ENCODE measurements at places on chromosomes 5 and 9.

DNA sequence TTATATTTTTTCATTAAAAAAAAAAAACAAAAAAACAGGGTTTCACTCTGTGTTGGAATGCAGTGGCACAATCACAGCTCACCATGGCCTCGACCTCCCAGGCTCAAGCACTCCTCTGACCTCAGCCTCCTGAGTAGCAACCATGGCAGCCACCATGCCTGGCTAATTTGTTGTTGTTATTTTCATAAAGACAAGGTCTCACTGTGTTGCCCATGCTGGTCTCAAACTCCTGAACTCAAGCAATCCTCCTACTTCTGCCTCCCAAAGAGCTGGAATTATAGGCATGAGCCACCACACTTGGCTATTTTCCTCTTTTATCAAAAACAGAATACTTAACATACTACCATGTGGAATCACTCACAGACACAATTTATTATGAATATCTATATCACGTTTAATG lies 46.7 kb downstream of the UBAP2 start:
- DNase-seq = no peak

DNA sequence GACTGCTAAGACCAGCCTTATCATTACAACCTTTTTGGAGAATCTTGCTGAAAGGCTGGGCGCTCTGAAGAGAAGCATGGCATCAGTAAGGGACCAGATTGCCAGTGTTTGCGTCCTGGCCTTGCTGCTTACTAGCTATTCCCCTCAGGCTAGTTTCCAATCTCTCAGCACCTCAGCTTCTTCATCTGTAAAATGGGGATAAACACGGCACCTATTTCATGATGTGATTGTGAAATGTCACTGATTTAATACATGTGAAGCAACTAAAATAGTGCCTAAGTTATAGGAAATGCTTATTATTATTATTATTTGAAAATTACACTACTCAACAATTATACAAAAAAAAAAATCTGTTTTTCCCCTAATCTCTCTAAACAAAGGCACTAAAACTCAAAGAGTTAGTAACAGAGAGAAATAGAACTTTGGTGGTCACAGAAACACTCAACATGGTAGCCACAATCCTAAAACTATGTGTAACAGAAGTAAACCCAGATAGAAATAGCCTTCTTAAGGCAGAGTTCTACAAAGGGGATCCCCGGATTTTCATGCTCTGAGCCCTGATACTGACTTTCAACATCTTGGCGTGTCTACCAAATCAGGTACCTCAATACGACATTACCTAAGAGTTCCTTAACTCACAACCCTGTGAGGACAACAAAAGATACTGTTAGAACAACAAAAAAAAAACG lies 62.0 kb downstream of the ENC1 start:
- DNase-seq = no peak

GRCh38 chr5:38331831-38332230 lies 73.5 kb downstream of the EGFLAM start:
- no peak for DNase-seq

GRCh38 chr5:40754381-40755092 lies 1.2 kb downstream of the TTC33 start:
- no peak for DNase-seq

DNA sequence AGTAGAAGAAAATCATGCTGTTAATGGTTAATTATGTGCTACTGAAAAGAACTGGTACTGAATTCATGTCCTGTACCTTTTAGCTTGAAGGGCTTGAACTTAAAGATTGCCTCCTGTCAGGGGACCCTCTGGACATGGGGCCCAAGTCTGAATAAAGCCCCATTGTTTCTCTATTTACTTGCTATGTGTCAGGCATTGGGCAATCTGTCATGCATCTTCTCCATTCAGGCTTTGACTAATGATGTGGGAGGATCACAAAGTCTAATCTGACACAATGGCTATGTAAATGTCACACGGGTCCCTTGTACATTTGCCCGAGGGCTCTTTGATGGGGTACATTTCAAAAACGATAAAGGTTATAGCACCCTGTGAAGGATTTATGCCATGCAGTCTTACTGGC lies 64.0 kb upstream of the TUSC1 start:
- DNase-seq = no peak

GRCh38 chr9:93902051-93902779 lies 52.9 kb downstream of the BARX1 start:
- DNase-seq = peak; percentile 69

DNA sequence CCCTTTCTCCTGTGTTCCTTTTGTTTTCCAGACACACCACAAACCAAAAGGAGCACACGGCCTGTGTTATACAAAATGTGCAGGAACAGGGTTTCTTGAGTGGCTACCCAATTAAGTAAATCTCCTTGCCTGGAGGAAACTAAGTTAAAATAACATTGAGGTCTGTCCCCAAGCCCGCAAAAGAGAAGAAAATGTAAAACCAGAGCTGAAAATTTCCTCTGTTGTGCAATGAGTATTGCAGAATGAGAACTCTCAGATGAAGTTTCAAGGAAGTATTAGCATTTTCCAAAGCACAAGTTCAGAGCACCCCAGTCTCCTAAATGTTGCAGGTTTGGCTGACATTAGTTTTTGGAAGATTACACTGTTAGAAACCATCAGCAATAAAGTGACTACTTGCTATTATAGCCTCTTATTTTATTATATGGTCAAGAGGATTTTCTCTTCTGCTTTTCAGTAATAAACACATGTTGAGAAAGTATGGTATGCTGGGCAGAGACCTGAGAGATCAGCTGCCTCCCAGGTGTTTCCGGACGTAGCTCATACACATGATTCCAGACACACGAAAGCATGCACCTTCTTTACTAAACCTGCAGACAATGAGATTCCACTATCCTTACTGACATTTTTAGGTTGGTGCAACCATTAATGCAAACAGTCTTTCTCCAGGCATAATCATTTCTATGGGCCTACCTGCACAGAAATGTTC lies 161.3 kb downstream of the SNCAIP start:
- no peak for DNase-seq

DNA sequence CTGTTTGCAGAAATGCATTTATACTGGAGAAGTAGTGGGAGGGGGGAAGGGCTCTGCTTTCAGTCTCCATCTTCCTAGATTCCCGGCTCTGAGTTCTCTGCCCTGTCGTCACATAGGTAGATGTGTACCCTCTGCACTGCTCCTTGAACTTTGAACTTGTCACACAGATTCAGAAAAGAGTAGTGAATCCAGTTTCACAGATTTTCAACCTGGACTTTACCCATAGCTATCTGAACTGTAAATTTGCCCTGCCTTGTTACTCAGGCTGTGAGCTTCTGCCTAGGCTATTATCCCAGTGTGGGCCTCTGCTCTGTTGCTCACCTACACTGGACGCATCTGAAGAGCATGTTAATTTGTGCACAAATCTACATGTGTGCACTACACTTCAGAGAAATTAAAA lies 12.8 kb upstream of the C9orf152 start:
- DNase-seq = no peak

DNA sequence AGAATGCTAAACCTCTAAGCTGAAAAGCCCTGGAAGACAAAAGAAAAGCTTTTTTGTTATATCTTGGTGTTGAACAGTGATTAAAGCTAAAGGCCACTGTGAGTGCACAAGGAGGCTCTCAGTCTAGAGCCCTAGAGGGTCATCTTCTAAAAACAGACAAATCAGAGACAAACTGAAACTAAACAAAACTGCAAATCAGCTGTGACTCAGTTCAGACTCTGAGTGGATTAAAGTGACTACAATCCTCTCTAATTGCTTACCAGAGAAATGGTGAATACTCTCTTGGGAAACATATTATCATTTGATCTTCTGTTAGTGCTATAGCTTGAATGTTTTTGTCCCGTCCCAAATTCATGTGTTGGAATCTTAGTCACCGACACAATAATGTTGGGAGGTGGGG lies 491.9 kb downstream of the CDH18 start:
- no peak for DNase-seq

DNA sequence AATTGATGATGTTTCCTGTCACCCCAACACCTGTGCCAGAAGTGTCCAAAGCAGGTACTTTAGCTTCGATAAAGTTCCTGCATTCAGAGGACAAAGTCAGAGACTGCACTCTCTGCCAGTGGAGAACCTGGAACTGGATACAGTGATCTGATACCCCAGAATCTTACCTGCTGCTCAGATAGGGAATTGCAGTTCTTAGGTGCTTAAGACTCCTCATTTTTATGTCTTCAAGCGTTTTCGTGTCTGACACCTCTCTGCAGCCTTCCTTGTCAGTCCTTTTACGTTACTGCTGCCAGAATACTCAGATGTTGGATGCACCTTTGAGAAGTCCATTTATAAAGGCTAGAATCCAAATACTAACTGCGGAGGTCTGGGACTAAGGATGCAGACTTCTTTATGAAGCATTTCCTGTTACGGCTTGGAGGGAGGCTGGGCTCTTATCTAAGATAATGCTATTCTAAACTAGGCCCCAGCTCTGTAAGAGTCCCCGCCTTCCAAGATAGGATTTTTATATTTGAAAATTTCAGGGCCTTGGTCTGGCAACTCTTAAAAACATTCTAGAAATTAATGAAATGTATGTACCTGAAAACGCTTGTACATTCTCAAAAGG lies 1.9 kb downstream of the ISOC1 start:
- DNase-seq = no peak

DNA sequence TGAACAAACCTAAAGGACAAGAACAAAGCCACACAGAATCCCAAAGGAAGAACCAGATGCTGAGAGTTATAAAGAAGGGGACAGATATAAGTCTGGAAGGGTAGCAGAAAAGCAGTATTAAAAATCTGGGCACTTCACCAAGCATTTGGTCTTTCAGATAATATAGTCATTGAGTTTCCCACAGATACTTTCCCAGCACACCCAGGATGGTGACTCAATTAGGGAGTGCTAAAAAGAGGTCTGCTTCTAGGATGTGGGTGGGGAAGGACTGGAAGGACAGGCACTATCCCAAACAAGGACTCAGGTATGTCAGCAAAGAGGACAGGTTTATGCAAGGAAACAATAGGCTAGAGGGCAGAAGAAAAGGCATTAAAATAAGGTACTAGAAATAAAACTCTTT lies 59.3 kb downstream of the DIAPH1 start:
- DNase-seq = no peak

DNA sequence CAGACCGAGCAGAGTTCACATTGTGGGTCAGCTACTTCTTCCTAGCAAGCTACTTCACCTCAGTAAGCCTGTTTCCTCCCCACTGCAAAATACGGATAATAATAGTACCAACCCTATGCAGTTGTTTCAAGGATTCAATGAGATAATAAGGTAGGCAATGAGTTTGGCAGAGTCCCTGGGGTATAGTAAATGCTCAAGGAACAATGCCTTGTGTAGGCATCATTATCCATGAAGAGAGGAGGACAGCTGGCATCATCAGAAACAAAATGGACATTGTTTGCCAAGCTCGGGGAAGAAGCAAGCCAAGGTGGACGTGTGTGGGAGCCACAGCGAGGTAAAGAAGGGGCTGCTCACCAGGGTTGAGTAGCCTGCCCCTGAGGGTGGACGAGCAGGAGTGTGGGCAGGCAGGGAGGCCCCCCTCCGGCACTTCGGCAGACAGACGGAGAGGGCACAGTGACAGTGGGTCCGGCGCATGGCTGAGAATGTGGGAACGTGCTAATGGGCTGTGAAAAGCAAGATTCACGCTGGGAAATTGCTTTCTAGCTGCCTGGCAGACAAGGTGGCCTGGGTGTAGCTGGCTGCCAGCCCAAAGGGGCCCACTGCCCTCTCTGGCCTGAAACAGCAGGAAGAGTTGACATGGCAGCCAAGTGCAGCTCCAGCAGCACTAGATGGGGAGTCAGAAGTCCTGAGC lies 10.1 kb downstream of the CAMK2A start:
- no peak for DNase-seq

GRCh38 chr9:89603767-89604665 lies 796 bp upstream of the GADD45G start:
- peak; percentile 83 for DNase-seq

- DNase-seq = no peak
These were observed 54.6 kb upstream of the S1PR3 start for GRCh38 chr9:88936668-88937067.

DNA sequence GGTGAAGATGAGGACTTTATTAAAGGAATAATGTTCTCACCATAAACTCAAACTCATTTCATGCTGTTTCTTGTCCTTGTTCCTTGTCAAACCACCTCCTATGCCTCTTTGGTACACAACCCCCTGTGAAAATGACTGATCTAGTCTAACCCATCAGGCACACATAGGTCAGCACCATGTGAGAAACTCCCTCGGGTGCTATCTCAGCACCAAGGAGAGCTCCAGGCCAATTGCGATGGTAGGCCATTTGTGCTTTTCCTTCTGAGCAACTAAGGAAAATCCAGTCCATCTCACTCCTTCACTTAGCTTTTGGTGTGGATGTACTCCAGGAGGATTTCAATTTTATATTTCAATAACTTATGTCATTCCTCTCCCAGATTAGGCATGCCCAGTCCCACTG lies 199.8 kb downstream of the ZNF608 start:
- DNase-seq = no peak

GRCh38 chr9:106102821-106103220 lies 408.5 kb downstream of the TMEM38B start:
- DNase-seq = no peak

GRCh38 chr5:178564811-178565550 lies 25.2 kb downstream of the COL23A1 start:
- DNase-seq = no peak

DNA sequence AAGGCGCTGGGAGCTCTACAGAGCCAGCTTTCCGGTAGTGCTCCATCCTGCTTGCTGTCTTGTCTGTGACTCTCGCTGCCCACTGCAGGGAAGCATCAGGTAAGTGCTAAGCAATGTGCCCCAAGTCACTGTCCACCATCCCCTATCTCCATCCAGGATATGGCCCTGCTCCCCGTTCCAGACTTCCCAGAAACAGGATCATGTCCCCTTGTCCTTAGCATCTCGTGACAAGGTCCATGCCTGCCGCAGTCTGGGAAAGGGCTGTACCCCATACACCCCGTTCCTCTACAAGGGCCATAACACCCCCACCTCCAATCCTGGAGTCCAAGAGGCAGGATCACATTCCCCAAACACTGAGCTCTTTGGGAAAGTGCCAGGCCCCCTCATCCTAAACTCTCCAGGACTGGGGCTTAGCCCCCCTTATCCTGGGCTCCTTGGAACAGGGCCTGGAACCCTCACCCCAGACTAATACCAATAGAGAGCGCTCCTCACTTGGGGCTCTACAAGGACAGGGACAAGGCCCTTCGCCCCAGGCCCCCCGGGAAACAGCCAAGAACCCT lies 566 bp downstream of the RPP25L start:
- no peak for DNase-seq

DNA sequence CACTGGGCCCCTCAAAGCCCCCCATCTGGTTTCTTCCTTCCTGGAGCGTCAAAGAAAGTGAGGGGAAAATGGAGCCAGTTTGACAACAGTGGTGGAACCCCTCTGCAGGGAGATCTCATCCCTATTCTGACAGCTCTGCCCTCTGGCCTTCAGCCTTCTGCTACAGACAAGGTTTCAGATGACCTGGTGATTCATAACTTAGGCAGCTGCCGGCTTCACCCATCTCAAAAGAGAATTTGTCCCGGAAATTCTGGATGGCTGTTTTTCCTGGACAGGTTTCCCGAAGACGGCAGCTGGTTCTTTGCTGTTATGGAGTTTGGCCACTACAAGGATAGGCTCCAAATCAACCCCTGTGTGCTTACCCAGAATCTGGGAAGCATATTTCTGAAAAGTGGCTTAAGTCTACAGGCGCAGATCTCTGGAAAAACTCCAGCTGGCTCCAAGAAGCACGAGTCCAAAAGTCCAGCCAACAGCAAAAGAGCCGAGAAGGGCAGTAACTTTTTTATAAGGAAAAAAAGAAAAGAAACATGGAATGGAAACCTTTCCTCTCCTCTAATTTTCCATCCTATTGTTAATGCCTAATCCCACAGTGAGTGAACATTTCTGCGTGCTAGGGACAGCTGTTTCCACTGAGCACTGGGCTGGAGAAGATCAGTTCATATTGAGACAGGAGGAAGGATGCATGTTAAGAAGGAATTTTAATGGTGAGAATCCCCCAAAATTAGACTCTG lies 54.5 kb downstream of the ZNF366 start:
- peak; percentile 84 for DNase-seq

- DNase-seq = no peak
These were observed 5.2 kb downstream of the BASP1 start for GRCh38 chr5:17222664-17223063.

All from posterior vena cava (tissue), 2 donors.